GM03348 (cell line): ENCODE measurements at places on chromosomes 1 and 21.
A peak's percentile ranks its signal among the peaks of the same experiment; 100 is the strongest.

- DNase-seq = no peak
Observed at GRCh38 chr1:212471891-212472675, 39.4 kb downstream of the NENF start.

GRCh38 chr1:37734629-37735591 lies 30.0 kb downstream of the EPHA10 start:
- DNase-seq = no peak

GRCh38 chr1:48285525-48285924 lies 63.0 kb downstream of the SLC5A9 start:
- no peak for DNase-seq

DNA sequence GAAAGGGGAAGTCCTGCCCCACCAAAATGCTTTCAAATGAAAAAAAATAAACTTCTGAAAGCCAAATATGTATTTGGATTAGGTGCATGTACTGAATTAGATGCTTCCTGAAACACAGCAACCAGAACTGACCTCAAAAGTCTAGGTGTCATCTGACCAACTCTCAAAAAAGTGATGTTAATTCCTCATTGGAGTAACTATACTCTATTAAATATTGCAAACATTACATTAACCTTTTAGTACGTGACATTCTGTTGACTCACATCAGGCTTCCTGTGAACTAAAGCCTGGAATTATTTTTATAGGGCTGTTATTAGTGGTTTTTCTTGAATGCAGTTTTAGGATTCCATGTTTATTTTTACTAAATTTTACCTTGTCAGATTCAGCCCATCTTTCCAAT lies 73.5 kb downstream of the ASTN1 start:
- no peak for DNase-seq

DNA sequence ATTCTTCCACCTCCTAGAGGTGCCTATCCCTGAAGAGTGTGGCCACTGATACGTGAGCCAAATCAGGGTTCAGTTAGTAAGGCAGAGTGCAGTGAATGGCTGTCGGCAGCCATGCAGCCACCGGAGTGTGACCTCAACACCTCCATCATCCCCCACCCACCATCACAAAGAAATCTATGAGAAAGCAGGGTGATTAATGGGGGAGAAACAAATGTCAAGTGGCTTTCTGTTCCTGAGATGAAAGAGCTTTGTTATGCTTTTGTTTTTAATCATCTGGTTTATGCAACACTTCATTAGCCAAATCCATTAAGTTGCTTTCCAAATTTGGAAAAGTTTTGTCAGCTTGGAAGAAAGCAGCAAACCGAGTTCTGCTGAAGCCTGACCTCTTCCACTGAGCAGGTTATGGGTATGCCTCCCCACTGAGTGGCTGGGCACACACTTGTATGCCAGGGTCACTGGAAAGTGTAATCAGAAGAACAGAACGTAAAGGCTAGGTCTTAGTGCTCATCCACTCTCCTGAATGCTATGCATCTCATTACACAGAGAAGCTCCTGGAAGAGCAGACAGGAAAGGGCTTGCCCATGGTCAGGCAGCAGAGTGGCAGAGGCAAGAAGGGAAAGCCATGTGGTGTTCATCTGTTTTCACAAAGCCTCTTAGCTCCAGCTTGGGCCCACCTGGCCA lies 57.1 kb upstream of the ATP1B1 start:
- DNase-seq = no peak

DNA sequence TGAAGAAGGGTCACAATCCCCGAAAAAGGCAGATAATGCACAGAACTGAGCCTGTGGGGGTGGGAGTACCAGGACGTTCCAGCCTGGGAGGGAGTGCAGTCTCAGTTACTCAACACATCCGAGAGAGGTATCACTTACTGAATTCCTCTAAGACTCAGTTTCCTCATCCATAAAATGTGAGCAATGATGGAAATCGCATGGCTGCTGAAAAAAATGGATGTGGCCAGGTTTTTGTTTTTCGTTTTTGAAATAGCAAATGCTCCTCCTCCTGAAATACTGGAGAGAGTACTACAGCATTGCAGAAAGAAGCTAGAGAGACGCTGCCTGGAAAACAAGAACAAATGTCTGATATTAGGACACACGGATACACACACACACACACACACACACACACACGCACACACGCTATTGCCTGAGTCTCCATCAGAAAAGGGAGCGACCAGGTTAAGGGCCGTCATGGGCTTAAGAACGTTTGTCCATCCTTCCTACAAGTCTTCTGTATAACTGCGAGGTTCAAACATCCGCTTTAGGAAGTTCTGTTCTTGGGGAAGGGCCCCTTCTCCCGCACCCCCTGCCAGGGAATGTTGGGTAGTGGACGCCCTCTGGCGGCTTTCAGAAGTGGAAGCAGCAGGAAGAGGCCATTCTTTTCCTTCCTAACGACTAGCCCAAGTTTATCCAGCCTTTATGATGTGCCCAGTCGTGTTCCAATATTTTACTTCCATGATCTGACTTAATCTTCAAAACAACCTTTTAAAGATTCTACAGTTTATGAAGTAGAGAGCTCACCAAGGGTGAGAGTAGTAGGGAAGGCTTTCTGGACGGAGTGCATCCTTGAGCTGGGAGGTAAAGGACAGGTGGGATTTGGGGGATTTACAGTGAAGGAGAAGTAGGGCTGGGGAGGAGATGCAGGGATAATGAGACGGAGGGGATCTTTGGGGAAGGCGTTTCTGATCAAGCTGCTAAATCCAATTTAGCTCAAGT lies 699 bp upstream of the NES start:
- DNase-seq = peak; percentile 81

- DNase-seq = no peak
Observed at GRCh38 chr1:245858022-245858721, 648.9 kb downstream of the SMYD3 start.

- no peak for DNase-seq
Observed at GRCh38 chr1:54611621-54612020, 11.7 kb downstream of the FAM151A start.

DNA sequence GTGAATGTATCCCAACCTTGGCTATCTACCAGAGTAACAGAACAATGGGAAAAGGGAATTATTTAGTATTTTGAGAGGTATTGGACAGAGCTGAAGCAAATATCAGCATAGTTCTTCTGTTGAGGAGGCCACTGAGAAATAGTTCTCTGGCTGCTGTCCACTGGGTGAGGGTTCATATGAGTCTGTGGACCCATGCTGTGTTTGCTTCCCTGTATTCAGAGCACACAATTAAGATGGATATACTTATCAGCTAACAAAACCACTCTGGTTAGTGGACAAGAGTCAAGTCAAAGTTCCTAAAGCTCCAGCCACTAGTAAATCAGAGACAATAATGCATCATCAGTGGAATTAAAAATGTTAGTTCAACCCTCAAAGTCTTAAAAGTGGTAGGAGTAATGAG lies 66.1 kb downstream of the RGS18 start:
- no peak for DNase-seq

DNA sequence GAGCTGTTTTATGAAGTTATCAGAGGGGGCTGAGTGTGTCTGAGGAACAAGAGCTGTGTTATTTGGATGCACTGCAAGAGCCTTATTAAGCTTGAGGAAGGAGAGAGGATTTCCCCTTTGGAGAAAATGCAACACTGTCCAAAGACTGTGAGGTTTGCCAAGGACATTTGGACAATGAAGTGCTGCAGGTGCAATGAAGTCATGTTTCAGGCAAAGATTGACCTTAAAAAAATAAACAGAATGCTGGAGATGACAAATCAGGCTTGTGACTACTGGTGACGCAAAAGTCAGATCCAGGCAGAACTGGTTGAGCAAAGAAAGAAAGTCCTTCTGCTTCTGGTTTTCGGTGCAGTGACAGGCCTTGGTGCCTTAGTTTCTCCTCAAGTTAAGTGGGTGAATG lies 125.2 kb upstream of the KIAA0040 start:
- DNase-seq = no peak
